ENCODE measurements at places on chromosomes 2 and 18. TPM values are rescaled to one million over a fixed set of nuclear protein-coding genes. Genes with fewer than 3 reads are reported as not detected.

GRCh38 chr2:172845028-172845630, 109.5 kb downstream of the RAPGEF4 start:
- H3K27ac ChIP-seq: no peak overlapping the region
- H3K4me1 ChIP-seq: peaks cover 45% of the 10 kb centered on the region
- no peaks in the 10 kb centered on the region for H3K27me3 ChIP-seq
- H3K4me3 ChIP-seq: no peak overlapping the region
- DNase-seq: no peak

- no peak overlapping the region for H3K4me3 ChIP-seq
- peak; percentile 36 for DNase-seq
- no peaks in the 10 kb centered on the region for H3K27me3 ChIP-seq
- H3K27ac ChIP-seq: no peak overlapping the region
- H3K4me1 ChIP-seq: no peaks in the 10 kb centered on the region
These were observed 101.3 kb downstream of the LOXHD1 start for GRCh38 chr18:46555724-46556123.

- no peaks in the 10 kb centered on the region for H3K36me3 ChIP-seq
- DNase-seq: no peak
- H3K27ac ChIP-seq: no peak overlapping the region
- no peaks in the 10 kb centered on the region for H3K4me1 ChIP-seq
These were observed 13.0 kb downstream of the AQP12A start for GRCh38 chr2:240704651-240705050.

DNA sequence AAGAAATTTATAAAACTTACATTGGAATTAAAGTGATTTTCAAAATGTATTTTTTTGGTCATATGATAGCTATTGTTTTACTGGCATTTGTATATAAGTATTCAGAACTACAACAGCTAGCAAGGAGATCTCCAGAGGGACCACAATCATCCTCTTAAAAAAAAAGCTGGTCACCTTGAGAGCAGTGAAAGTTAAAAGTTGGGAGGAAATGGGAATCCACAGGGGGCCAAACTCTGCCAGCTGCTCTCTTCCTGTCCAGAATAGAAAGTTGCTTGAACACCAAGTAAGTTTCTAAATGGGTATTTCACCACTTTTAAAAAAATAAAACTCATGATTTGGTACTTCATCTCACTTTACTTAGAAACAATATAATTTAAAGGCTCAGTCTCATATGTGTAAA, 1025.1 kb downstream of the LRP1B start:
- DNase-seq: no peak
- no peaks in the 10 kb centered on the region for H3K36me3 ChIP-seq
- H3K4me3 ChIP-seq: no peak overlapping the region
- no peak overlapping the region for H3K27ac ChIP-seq

DNA sequence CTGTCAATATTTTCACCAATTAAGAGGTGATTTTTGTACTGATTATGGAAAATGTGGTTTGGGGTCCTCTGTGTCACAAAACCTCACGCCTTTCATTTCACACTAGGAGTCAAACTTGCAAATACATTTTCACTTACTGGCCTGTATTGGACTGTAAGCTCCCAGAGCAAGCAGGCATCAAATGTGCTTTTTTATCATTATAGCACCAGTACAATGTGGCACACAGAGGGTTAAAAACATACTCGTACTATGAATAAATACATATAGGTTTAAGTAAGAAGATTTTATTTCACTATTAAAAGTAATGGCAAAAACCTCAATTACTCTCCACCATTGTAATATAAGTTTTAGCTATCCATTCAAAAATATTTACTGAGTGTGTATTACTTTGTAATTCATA, 56.7 kb downstream of the ABCB11 start:
- no peak for DNase-seq
- H3K4me1 ChIP-seq: no peaks in the 10 kb centered on the region
- H3K4me3 ChIP-seq: no peak overlapping the region
- H3K27ac ChIP-seq: no peak overlapping the region

- no peak overlapping the region for H3K4me3 ChIP-seq
- no peaks in the 10 kb centered on the region for H3K4me1 ChIP-seq
- no peaks in the 10 kb centered on the region for H3K36me3 ChIP-seq
- no peak overlapping the region for H3K27ac ChIP-seq
- peaks cover 33% of the 10 kb centered on the region for H3K27me3 ChIP-seq
These were observed 181.1 kb upstream of the COPS8 start for GRCh38 chr2:236904389-236905263.

GRCh38 chr2:86461042-86461743, 20.0 kb downstream of the KDM3A start:
- H3K36me3 ChIP-seq: peaks cover 40% of the 10 kb centered on the region
- no peaks in the 10 kb centered on the region for H3K27me3 ChIP-seq
- H3K4me1 ChIP-seq: peaks cover 24% of the 10 kb centered on the region
- H3K27ac ChIP-seq: no peak overlapping the region
- no peak overlapping the region for H3K4me3 ChIP-seq

- no peaks in the 10 kb centered on the region for H3K36me3 ChIP-seq
- H3K27ac ChIP-seq: no peak overlapping the region
- no peak for DNase-seq
- no peak overlapping the region for H3K4me3 ChIP-seq
- no peaks in the 10 kb centered on the region for H3K27me3 ChIP-seq
These were observed 7.7 kb upstream of the SLC35F6 start for GRCh38 chr2:26756337-26756736.

GRCh38 chr2:157868993-157869392, 7.1 kb downstream of the ACVR1 start:
- no peaks in the 10 kb centered on the region for H3K27me3 ChIP-seq
- peaks cover 61% of the 10 kb centered on the region for H3K4me1 ChIP-seq
- no peaks in the 10 kb centered on the region for H3K36me3 ChIP-seq
- no peak for DNase-seq
- no peak overlapping the region for H3K4me3 ChIP-seq

DNA sequence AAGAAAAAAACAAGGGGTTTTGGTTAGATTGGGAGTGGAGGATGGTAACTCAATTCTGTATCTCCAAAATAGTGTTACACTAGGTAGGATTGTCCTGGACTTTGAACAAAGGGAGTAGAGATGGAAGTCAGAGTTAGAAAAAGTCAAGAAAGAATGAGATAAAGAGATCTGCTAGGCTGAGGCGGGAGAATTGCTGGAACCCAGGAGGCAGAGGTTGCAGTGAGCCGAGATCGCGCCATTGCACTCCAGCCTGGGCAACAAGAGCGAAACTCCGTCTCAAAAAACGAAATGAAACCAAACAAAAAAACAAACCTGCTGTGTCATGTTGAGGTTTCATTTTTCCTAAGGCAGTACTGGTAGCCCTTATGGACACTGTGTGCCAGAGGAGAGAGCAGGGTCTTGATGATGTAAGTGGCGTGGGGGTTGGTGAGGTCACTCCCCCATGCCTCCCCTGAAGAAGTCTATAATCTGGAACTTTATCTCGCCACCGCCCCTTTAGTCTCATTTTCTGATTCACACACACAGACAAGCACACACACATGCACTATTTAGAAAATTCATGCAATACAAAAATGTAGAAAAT, 10.5 kb downstream of the DRC1 start:
- H3K4me1 ChIP-seq: no peaks in the 10 kb centered on the region
- H3K36me3 ChIP-seq: no peaks in the 10 kb centered on the region
- H3K4me3 ChIP-seq: peak overlapping the region; percentile 37
- H3K27ac ChIP-seq: no peak overlapping the region
- DNase-seq: no peak

- H3K4me1 ChIP-seq: no peaks in the 10 kb centered on the region
- no peak overlapping the region for H3K27ac ChIP-seq
- H3K27me3 ChIP-seq: no peaks in the 10 kb centered on the region
- no peak overlapping the region for H3K4me3 ChIP-seq
- no peak for DNase-seq
These were observed 277.3 kb downstream of the MBD5 start for GRCh38 chr2:148298196-148298595.

- H3K4me1 ChIP-seq: no peaks in the 10 kb centered on the region
- no peaks in the 10 kb centered on the region for H3K36me3 ChIP-seq
- H3K4me3 ChIP-seq: no peak overlapping the region
- DNase-seq: no peak
These were observed 198.7 kb downstream of the MYCN start for GRCh38 chr2:16138811-16139662.

DNA sequence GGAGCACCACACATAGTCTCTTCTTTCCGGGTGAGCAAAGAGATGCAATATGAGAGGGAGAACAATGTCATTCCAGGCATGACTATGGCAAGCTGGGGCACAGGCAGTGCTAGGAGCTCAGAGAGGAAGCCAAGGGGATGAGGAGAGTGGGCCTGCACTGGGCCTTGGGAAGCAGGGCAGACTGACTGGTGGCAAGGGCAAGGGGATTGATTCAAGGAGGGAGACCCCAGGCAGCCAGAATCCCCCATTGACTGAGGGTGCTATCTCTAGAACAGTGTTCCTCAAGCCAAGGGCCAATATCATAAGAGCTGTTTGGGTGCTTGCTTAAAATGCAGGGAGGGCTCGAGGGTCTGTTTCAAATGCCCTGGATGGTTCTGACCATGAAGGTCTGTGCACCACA, 36.1 kb downstream of the MARCO start:
- DNase-seq: no peak
- no peak overlapping the region for H3K4me3 ChIP-seq
- no peaks in the 10 kb centered on the region for H3K36me3 ChIP-seq
- no peaks in the 10 kb centered on the region for H3K4me1 ChIP-seq

GRCh38 chr18:36449451-36449850, 151.9 kb downstream of the FHOD3 start:
- no peak overlapping the region for H3K27ac ChIP-seq
- DNase-seq: no peak
- no peaks in the 10 kb centered on the region for H3K27me3 ChIP-seq
- H3K4me1 ChIP-seq: peaks cover 45% of the 10 kb centered on the region
- no peak overlapping the region for H3K4me3 ChIP-seq
- no peaks in the 10 kb centered on the region for H3K36me3 ChIP-seq

GRCh38 chr2:172103471-172104272, 972 bp upstream of the DLX2 start:
- peaks cover 100% of the 10 kb centered on the region for H3K27me3 ChIP-seq
- H3K4me1 ChIP-seq: peaks cover 59% of the 10 kb centered on the region
- DNase-seq: peak; percentile 84
- no peak overlapping the region for H3K27ac ChIP-seq

GRCh38 chr18:63539904-63540510, 2.2 kb upstream of the SERPINB12 start:
- H3K4me3 ChIP-seq: no peak overlapping the region
- H3K36me3 ChIP-seq: no peaks in the 10 kb centered on the region
- no peak overlapping the region for H3K27ac ChIP-seq
- no peak for DNase-seq

- no peak for DNase-seq
- no peaks in the 10 kb centered on the region for H3K4me1 ChIP-seq
- no peak overlapping the region for H3K27ac ChIP-seq
- H3K36me3 ChIP-seq: no peaks in the 10 kb centered on the region
- H3K27me3 ChIP-seq: no peaks in the 10 kb centered on the region
- H3K4me3 ChIP-seq: no peak overlapping the region
These were observed 56.7 kb downstream of the CYP26B1 start for GRCh38 chr2:72090781-72091482.

- H3K4me3 ChIP-seq: no peak overlapping the region
- no peak overlapping the region for H3K27ac ChIP-seq
- no peaks in the 10 kb centered on the region for H3K27me3 ChIP-seq
- H3K36me3 ChIP-seq: no peaks in the 10 kb centered on the region
- no peaks in the 10 kb centered on the region for H3K4me1 ChIP-seq
- DNase-seq: no peak
These were observed 164.1 kb upstream of the MAP2 start for GRCh38 chr2:209259767-209260166.

GRCh38 chr2:123086613-123087385, 938.3 kb upstream of the CNTNAP5 start:
- H3K27ac ChIP-seq: no peak overlapping the region
- no peaks in the 10 kb centered on the region for H3K4me1 ChIP-seq

- H3K4me3 ChIP-seq: no peak overlapping the region
- no peaks in the 10 kb centered on the region for H3K36me3 ChIP-seq
- no peak for DNase-seq
- peaks cover 19% of the 10 kb centered on the region for H3K27me3 ChIP-seq
- no peak overlapping the region for H3K27ac ChIP-seq
These were observed 74.0 kb upstream of the SULT1C3 start for GRCh38 chr2:108165729-108166128.

DNA sequence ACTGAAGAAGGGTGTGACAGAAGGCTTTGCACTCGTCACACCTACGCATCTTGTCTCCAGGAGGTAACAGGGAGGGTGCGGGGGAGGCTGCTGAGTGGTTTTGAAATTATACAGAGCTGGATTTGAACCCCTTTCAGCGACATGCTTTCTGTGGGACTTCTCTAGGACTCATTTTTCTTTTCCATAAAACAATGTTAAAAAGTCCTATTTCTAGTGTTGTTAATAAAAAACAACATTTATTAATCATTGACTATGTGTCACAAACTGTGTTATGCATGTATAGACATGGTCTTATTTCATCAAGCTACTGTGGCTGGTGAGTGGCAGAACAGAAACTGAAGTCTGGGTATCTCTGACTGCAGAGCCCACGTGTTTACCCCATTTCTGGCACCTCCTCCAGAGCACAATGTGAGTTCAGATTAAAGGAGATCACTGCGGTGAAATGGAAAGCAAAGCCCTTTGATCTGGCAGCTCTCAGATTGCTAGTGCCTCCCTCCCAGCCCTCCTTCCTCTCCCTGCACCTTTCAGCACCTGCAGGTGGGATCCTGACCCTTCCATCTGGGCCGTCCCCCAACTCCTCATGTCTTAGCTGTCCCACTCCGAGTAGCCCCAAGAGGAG, 315.5 kb upstream of the MYT1L start:
- no peak for DNase-seq
- no peaks in the 10 kb centered on the region for H3K4me1 ChIP-seq
- H3K27ac ChIP-seq: no peak overlapping the region
- no peak overlapping the region for H3K4me3 ChIP-seq
- no peaks in the 10 kb centered on the region for H3K36me3 ChIP-seq
- H3K27me3 ChIP-seq: peaks cover 6% of the 10 kb centered on the region

DNA sequence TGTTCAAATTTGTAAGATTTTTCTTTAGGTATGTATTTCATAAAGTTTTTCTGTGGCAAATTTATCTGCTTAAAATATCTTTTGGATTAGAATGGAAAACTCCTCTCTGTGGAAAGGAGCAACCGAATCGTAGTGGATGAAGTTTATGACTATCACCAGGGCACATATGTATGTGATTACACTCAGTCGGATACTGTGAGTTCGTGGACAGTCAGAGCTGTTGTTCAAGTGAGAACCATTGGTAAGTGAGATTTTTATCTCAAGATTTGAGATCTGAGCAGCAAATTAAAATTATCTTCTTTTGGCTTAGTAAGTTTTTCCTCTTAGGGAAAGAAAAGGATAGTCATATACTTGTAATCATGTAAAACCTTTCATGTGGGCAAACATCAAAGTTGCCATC, 14.2 kb downstream of the IL18RAP start:
- H3K4me3 ChIP-seq: no peak overlapping the region
- no peaks in the 10 kb centered on the region for H3K36me3 ChIP-seq
- no peaks in the 10 kb centered on the region for H3K27me3 ChIP-seq
- no peaks in the 10 kb centered on the region for H3K4me1 ChIP-seq
- no peak for DNase-seq
- no peak overlapping the region for H3K27ac ChIP-seq

The COMMD1 gene
- 72.6 TPM for total RNA-seq

The IAH1 gene
- 85.6 TPM for total RNA-seq

The MC5R gene
- total RNA-seq: not detected

The KLHL41 gene
- total RNA-seq: 113 TPM

The UBXN2A gene
- 18.8 TPM for total RNA-seq

The ASPRV1 gene
- total RNA-seq: 0.69 TPM

The GRP gene
- not detected for total RNA-seq

The ZSWIM2 gene
- not detected for total RNA-seq

The MITD1 gene
- 14.2 TPM for total RNA-seq

The RTP5 gene
- not detected for total RNA-seq

The NFE2L2 gene
- total RNA-seq: 52.8 TPM

The KHK gene
- total RNA-seq: 3.5 TPM

Data from heart right ventricle (tissue), 16 donors.